Activated T-cell treated with anti-CD3 and anti-CD28 coated beads for 48 hours (primary cell): ENCODE measurements at places on chromosomes 4 and X.

GRCh38 chr4:129926936-129927335, 831.0 kb downstream of the C4orf33 start:
- no peak for DNase-seq

DNA sequence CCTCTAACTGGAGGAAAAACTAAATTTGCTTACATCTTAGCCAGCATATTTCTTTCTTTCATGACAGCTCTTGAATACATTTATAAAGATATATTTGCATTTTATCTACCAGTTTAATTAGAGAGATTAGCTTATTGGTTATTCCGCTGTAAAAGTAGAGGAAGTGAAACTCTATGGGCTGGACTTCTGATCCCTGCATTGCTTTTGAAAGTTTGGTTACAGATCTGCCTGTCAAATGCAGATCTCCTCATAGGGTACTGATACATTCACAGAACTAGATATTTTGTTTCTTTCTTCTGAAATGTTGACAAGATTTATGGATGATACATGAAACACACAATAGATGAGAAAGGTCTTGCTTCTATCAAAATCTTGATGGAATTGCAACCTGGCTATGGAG, 581.4 kb upstream of the AADAT start:
- no peak for DNase-seq

GRCh38 chrX:119041175-119041574, 31.6 kb upstream of the CT47C1 start:
- DNase-seq, result no peak

GRCh38 chr4:185945906-185946305, 123.0 kb upstream of the TLR3 start:
- DNase-seq, result no peak

- DNase-seq, result no peak
Observed at GRCh38 chr4:24607334-24607733, 23.0 kb upstream of the DHX15 start.
